T-helper 17 cell (primary cell): ENCODE measurements at places on chromosomes 3 and 15. TPM values are rescaled to one million over a fixed set of nuclear protein-coding genes. Genes with fewer than 3 reads are reported as not detected.

- H3K27me3 ChIP-seq = no peaks in the 10 kb centered on the region
- peak; percentile 94 for DNase-seq
- H3K36me3 ChIP-seq = peaks cover 2% of the 10 kb centered on the region
- H3K4me3 ChIP-seq = peak overlapping the region; percentile 97
These were observed 642 bp downstream of the ZBTB11 start for GRCh38 chr3:101676216-101676764.

DNA sequence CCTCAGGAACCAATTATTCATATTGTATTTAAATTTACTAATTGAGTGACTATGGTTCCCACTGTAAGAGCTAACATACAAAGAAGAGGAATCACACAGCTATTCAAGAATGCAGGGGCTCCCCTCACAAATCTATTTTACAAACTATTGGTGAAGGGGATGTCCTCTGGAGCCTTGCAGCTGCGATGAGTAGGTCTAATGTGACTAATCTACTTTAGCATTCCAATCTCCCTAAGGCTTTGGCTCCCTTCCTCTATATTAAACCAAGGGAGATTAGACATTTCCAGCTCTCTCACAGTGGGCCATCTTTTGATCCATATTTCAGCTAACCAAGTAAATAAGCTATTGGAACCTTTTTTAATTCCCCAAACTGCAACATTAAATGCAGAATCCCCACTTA lies 514.2 kb upstream of the BCHE start:
- no peak overlapping the region for H3K4me3 ChIP-seq
- no peak for DNase-seq
- H3K27ac ChIP-seq = no peak overlapping the region
- no peaks in the 10 kb centered on the region for H3K27me3 ChIP-seq
- no peaks in the 10 kb centered on the region for H3K4me1 ChIP-seq
- H3K36me3 ChIP-seq = no peaks in the 10 kb centered on the region

DNA sequence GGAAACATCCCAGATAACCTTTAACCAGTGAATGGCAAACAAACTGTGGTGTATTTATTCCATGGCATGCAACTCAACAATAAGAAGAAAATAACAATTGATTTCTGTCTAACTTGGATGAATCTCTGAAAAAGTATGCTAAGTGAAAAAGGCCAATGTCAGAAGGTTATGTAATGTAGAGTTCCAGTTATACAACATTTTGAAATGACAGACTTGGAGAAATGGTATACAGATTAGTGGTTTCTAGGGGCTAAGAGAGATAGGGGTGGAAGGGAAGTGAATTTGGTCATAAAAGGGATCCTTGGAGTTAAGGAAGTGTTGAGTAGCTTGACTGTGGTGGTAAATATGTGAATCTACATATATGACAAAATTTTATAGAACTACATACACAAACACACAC lies 269.4 kb upstream of the SUCLG2 start:
- no peaks in the 10 kb centered on the region for H3K36me3 ChIP-seq
- peaks cover 2% of the 10 kb centered on the region for H3K4me1 ChIP-seq
- no peaks in the 10 kb centered on the region for H3K27me3 ChIP-seq
- H3K4me3 ChIP-seq = no peak overlapping the region

GRCh38 chr3:46406443-46406787 lies 451 bp downstream of the CCR5AS start:
- H3K4me1 ChIP-seq = peaks cover 6% of the 10 kb centered on the region
- H3K36me3 ChIP-seq = no peaks in the 10 kb centered on the region
- peak overlapping the region; percentile 69 for H3K4me3 ChIP-seq

DNA sequence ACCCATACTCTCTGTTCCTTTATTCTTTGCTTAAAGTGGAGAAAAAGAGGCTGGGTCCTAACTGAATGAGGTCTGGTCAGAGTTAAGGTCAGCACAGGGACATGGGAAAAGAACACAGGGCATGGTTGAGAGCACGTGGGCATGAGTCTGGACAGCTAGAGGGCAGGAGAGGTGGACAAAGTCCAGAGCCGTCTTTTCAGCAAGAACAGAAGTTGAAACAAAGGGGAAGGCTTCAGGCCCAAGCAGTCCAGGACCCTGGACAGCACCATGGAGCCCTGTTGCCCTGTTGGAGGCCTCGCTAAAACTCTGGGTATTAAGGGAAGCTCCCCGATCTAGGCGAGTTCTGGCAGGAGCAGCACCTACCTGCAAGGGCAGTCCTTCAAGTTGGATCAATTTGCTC lies 50.7 kb downstream of the XYLB start:
- H3K36me3 ChIP-seq = peaks cover 2% of the 10 kb centered on the region
- H3K27me3 ChIP-seq = no peaks in the 10 kb centered on the region
- no peak overlapping the region for H3K4me3 ChIP-seq

DNA sequence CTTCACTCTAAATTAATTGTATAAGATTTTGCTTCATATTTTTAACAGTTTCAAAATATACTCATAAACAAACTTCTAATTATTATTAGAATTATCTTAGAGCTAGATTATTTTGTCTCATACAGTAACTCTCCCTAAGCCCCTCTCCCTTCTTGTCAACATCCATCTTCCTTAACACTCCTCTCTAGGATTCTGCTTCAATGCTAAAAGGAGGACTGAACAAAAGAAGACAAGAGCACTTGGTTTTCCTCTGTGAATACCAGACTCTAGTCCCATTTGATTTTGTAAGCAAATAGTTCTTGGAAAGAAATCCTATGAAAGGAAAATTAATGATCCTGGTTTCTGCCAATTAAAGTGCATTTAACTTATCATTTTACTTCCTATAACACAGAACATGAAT lies 91.8 kb downstream of the KCNMB2 start:
- no peak overlapping the region for H3K4me3 ChIP-seq
- no peak for DNase-seq
- H3K4me1 ChIP-seq = no peaks in the 10 kb centered on the region
- no peaks in the 10 kb centered on the region for H3K27me3 ChIP-seq

OR5K2 gene
- total RNA-seq = not detected
